ENCODE measurements at places on chromosomes 12 and 14.

DNA sequence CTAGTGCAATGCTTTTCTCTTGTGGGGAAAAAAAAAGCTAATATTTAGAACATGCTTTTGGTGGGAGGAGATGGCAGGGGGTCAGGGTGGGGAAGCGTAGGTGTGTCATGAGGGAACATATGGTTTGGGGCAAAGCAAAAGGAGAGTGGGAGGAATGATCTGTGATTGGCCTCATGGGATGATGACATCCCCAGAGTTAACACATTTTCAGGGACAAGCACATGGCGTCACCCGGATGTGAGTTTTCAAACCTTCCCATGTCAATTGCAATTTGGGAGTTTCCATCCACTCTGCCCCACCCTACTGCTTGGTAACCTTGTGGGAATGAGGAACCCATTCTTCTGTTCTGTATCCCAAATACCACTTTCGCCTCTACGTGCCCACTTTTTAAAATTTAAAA lies 164.2 kb downstream of the SSPN start:
- no peak for DNase-seq

DNA sequence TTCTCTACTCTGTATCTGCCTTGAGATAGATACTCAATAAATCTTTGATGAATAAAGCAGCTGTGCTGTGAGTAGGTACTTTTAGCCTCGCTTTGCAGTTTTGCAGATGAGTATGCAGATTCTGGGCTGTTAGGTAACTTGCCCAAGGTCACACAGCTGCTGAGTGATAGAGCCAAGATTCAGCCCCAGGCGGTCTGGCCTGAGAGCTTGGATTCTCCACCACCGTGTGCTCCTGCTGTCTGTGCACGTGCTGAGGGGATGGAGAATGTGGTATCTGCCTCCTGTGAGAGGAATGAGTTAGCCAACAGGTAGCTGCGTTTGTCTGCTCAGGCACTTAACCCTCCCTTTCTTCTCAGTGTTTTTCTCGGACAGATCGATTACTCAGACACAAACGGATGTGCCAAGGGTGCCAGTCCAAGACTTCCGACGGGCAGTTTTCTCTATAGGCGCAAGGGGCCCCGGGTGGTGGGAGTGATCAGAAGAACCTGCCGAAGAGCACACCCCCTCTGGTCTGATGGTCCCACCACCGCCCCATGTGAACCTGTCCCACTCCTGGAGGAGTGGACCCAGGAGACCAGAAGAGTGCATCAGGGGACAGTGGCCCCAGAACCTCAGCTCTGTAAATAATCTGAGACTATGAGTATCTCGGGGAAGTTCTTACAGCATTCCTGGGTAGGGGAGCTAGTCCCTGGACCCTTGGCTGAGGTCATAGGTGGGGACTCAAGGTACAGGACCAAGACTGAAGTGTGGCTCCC lies 6.6 kb upstream of the CSAD start:
- no peak for DNase-seq

- no peak for DNase-seq
These were observed 62.1 kb downstream of the TNFAIP2 start for GRCh38 chr14:103185051-103186029.

DNA sequence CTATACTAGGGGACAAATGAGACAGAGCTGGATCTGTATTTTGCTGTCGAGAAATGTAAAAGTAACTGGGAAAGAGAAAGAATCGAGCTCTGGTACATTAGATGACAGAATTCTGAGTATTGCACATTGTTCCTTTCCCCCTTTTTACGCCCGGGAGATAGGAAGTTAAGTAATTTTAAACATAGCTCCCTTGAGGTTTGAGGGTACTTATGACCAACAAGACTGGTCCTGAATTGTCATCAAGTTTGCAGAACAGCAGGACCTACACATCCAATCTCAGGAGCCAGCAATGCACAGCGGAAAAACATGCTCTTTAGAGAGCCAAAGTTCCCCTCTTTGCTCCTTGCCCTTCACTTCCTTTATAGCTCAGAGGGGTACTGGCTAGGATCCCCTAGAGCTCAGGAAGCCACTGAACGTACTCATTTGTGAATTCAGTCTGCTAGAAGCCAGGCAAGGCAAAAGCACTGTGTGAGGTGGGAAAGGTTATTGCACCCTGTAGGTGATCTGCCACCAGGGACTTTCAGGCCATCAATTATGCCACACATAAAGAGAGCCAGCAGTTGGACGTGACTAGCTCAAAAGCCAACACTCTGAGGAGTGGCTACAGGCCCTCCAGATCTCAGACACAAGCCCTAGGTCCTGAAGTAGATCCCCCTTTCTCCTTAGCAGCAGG lies 333.8 kb downstream of the KCNH5 start:
- no peak for DNase-seq

DNA sequence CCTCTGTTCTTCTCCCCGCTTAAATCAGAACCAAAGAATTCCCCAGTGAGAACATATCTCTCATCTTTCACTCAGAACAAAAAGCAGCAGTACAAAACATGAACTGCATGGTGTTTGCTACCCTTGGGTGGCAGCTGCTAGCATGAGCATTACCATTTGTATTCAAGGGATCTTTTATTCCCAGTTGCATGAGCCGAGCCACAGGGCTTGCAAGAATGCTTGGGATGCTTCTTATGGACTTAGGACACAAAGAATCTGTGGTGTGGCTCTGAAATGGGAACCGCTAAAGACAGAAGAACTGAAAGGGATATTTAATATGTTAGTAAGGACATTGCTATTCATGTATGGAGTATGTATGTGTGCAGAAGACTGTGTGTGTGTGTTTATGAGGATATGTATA lies 190.6 kb downstream of the TMX1 start:
- DNase-seq, result no peak

DNA sequence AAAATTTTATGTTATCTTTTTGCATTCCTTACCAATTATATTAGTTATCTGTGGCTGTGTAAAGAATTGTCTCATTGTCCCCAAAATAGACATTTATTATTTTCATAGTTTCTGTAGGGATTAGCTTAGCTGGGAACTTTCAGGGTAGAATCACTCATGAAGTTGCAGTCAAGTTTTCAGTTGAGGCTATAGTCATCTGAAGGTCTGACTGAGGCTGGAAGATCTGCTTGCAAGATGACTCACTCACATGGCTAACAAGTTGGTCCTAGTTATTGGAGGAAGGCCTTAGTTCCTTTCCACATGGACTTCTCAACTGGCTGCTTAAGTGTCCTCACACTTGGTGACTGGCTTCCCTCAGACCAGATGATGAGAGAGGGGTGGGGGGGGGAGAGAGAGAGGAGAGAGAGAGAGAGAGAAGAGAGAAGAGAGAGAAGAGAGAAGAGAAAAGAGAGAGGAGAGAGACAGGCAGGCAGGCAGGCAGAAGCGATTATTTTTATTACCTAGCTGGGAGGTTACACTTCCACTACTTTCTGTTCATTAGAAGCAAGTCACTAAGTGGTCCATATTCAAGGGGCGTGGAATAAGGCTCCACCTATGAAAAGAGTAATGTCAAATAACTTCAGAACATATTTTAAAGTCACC lies 6.4 kb downstream of the AP5M1 start:
- DNase-seq, result no peak

DNA sequence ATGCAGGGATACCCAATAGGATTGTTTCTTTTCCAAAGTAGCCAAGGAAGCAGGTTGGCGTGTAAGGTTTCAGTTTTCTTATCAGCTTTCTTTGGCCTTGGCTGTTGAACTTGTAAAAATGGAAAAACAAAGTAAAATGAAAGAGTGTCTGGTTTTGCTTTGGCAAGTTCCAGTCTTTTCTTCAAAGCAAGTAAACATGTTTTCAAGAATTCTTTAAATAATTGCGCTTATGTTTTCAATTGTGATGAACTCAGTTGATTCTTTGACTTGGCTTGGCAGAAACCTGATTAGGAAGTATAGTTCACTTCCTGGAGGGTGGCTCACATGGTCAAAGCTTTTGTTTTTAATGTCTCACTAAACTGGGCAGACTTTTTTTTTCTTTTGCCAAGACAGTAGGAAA lies 112.2 kb upstream of the USP44 start:
- no peak for DNase-seq

DNA sequence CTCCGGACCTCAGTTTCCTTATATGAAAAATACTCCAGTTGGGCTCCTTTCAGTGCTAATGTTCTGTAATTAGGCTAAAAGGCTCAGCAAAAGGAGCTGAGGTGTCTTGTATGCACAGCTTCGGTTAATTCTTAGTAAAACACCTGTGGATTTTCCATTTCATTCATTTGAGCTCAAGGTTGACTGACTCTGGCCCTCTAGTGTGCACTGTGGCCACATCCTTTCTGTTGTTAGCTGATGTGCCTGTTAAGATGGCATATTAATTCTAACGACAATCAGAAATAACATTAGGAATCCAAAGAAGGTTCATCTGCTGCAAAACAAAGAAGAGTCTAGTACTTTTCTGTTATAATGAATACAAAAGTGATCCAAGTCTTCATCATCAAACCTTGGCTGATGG lies 45.6 kb downstream of the UNC79 start:
- DNase-seq, result no peak

DNA sequence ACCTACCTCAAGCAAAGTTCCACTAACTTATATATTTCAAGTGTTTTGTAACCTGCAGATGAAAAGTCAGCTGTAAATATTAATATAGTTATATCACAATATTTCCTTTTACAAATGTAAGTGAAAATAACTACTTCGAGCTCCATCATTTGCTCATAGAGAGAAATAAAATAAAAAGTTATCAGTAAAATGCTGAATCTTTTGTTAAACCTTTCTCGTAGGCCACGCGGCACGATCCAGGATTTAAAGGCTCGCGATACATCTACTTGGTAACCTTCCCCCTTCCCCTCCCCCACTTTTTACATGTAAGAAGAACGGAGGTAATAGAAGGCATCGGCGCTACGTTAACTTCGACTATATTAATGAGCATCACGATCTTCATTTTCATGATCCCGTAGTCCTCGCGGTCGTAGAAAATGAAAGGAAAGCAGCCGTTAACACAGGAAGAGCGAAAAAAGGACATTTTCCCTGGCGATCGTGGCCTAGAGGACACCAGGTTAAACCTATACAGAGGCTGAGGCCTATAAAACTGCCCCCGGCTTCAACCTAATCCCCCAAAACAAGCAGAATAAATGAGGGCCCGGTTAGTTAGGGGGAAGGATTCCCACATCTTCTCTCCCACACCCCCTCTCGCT lies 508 bp downstream of the HNRNPC start:
- DNase-seq, result no peak

- no peak for DNase-seq
These were observed at the start of gene BCAT1 for GRCh38 chr12:24948757-24949722. TSS of gene BCAT1 (minus strand) at chr12:24949101. CDS start at chr12:24948932, 169 bp downstream.

DNA sequence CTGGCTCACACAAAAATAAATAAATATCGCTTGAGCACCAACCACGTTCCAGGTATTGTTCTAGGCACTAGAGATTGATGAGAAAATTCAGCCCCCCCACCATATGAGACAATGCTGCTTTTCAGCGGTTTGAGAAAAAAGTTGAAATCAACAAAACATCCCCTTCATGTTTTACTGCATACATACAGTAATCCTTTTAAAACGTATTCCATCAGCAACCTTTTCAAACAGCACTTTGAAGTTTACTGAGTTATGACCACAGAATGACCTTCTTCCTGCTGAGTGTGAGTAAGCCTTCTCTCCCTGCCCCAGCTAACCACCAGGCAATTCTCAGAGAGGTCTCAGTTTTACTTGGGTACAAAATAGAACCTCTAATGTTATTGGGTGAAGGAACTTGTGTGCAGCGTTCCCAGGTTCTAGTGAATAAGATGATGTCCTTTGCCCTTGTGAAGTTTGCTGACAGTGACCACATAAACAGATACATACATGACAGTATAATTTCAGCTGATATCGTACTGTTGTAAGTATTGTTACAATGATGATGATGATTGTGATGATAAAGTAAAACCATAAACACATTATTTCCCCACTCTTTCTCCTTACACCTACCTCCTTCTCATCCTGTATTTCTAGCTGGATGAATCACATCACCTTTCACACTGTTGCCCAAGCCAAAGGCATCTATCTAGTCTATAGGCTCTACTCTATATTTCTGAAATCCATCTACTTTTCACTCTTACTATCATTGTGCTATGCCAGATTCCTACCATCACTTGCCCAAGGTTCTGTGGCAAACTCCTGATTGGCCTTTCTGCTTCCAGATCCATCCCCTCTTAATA lies 124.4 kb upstream of the KRR1 start:
- DNase-seq, result no peak

- no peak for DNase-seq
These were observed 27.5 kb upstream of the DCN start for GRCh38 chr12:91210144-91210543.

GRCh38 chr12:124359671-124360581 lies 65.0 kb downstream of the RFLNA start:
- no peak for DNase-seq

- DNase-seq, result no peak
These were observed 7.2 kb upstream of the CD4 start for GRCh38 chr12:6782119-6782518.

- no peak for DNase-seq
These were observed 64.5 kb downstream of the TTC9 start for GRCh38 chr14:70706177-70706576.

DNA sequence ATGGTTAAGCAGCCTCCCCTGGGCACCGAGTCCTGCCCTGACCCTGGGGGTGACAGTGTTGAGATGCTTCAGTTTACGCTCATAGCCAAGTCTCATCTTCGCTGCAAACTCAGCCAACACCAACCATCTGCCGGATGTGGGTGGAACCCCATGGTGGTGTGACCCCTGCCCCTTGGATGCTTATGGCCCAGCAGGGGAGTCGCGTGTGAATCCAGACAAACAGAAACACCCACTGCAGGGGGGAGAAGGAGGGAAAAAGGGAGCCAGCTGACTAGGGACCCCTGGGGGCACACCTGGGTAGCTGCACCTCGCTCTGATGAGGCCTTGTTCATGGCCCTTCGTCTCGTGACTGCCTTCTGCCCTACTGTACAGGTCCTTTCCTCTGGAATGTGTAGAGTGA lies 23.8 kb downstream of the AACS start:
- DNase-seq, result no peak

- DNase-seq, result no peak
These were observed 620.1 kb downstream of the MED13L start for GRCh38 chr12:115657081-115658013.

Measured in SK-N-MC (cell line).